Activated T-helper 17 cell treated with anti-CD3 and anti-CD28 coated beads, Interleukin-2, amount 50 U/mL, for 72 hours (primary cell): ENCODE measurements at places on chromosomes 16 and 17. TPM values are rescaled to one million over a fixed set of nuclear protein-coding genes. Genes with fewer than 3 reads are reported as not detected.

- ATAC-seq: no peak
Observed at GRCh38 chr17:50893183-50893993, 27.2 kb upstream of the TOB1 start.

DNA sequence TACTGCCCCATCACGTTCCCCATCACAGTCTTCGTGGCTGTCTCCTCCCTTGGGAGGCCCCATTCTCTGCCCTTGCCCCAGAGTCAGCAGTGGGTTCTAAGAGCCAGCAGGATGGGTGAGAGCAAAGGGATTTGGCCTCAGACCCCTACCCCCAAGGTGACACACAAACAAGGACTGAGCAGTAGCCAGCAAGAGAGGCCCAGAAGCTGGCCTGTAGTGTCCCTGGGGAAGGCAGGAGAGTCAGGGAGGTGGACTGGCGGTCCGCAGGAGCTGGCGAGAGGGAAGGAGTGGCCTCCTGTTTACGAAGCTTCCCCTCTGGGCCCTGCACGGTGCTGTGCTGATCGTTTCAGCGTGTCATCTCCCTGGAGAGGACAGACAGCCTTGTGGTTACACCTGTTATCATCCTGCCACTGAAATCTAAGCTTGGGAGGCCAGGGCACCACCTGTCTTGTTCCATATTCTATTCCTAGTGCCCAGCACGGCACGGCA, 8.4 kb downstream of the WDR81 start:
- no peak for ATAC-seq

DNA sequence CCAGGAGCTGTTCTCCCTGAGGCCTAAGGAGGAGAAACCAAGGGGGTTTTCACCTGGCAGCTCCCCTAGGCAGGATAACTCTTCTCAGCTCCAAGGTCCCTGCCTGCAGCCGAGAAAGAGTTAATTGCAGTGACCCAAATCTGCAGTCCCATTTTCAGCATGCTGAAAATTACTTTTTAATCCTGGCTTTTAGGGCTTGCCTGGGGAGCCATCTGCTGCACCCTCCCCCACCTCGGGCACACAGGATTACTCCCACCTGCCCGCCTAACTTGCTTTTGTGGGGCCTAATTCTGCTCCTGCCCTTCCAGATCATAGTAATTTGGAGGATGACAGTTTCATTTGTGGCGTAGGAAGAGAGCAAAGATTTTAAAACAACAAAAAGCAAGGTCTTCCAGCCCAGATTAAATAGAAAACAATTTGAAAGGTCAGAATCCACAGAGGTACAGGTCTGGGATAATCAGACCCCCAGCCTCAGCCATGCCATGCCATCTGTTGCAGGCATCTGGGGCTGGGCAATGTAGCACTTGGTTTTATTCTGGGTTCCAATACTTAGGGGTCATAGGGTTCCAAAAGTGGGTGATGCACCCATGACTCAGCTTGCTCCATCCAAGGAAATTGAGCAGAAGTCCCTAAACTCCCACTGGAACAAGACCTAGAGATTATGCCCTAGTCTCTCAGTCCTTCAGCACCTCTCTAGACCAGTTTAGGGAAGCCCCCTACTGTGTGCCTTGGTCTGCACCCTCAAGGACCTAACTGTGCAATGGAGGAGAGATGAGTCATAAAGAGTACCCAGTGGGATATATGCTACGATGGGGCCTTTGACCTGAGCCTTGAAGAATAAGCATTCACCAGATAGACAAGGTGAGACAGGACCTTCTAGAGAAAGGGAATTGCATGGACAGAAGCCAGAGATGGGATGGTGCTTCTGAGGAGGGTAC, 64.5 kb upstream of the NLK start:
- ATAC-seq: no peak

DNA sequence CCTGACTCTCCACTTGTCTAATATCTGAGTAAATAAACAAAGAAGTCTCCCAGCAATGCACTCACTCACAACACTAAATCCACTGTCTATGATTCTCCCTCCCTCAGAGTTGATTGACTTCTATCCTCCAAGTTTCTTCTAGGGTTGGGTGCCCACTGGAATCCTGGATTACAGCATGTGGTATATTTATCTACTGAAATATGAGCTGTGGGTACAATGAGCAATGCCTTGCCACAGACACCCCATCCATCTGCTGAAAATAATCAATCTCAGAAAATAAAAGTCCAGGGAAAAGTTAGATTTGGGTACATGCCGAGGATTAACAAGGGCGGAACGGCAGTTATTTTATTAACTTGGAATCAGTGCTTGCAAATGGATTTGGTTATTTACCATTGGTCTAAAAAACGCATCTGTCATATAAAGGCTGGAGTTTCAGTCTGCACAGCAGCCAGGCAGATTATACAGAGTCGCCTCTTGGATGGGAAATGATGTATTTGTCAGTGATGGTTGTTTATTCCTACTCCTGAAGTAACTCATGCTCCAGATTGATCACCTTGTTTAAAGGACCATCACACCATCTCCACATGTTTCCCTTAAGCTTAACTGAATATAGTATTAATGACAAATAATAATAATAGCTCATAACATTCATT, 193.9 kb upstream of the SOX9 start:
- ATAC-seq: no peak

- ATAC-seq: no peak
Observed at GRCh38 chr17:53780320-53780719, 42.4 kb upstream of the KIF2B start.

GRCh38 chr16:49923411-49923810, 67.5 kb upstream of the ZNF423 start:
- no peak for ATAC-seq

GRCh38 chr16:84058211-84058610, 15.6 kb upstream of the SLC38A8 start:
- no peak for ATAC-seq

- ATAC-seq: no peak
Observed at GRCh38 chr16:24955975-24956731, 59.0 kb downstream of the ARHGAP17 start.

- no peak for ATAC-seq
Observed at GRCh38 chr16:19935694-19936093, 51.0 kb upstream of the GPRC5B start.

DNA sequence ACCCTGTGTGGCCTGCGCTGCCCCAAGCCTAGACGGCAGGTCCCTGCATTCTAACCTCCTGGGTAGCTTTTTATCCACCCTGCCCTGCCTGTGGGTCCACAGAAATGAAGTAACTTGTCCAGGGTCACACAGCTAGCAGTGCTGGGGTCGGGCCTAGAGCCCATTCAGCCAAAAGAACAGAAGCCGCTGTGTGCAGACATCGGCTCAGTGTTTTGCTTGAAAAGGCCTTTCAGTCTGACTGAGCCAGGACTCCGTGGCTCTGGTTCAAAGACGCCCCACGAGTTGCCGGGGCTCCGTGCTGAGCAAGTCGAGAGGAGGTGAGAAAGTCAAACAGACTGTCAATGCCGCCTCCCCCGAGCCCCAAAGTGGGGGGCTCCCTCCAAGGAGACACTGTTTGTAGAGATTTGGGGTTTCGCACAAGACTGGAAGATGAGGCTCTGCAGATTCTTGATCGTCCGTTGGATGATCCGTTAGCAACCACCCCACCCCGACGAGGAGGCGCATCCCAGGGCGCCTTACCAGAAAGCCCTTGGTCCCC, 226.2 kb downstream of the NTN1 start:
- no peak for ATAC-seq

DNA sequence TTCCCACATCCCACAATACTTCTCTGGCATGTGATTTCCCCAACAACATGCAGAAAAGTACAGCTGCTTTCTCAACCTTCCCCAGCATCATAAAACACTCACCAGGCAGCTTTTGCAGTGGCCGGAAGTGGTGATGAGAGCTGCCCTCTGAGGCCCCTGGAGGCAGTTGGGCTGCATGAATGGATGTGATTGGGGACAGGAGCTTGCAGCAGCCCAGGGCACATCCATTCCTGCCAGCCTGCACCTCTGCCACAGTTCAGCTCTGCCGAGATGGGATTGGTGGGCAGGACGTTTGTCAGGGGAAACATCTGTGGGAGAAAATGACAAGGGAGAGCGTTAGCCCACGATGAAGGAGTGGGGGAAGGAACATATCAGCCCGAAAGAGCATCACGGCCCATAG, 19.8 kb downstream of the NUBP1 start:
- no peak for ATAC-seq

DNA sequence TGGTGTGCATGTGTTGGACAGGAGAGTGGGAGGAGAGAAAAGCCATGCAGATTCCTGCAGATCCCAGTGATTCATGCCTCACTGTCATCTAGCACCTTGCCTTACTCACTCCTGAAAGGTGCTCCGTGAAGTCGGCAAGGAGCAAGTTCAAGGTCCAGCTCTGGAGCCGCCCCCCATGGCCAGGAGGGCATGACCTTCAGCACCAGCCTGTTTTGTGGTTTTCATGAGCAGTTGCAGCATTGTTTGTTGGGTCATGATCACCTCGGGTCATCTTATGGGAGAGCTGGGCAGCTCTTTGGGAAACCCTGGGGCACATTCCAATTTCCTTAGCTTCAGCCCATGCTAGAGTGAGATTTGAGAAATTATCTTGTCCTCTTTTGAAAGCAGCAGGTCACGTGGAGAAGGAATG, 137.5 kb upstream of the IRX3 start:
- ATAC-seq: no peak

DNA sequence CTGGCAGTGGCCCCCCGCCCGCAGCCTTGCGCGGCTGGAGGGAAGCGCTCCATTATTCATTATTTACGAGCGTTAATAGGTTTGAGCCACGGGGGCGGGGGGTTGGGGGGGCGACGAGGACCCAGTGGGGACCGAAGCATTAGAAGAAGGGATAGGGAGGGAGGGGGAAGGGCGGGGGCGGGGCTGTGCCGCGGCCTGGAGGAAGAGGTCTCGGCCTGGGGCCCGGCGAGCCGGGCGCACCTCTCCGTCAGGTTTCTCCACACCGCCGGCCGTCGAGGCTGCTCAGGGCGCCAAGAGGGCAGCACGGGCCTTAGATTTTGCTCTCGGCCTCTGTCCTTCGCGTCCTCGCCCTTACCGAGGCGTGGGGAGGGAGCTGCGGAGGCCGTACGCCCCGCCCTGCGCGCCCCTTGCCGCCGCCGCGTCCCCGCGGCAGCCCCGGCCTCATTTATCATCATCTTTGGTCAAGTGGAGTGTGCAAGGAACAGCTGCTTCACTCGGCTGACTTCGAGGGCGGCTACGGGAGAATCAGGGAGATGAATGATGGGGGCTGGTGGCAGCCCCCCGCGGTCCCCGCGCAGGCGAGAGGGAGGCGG, 54.2 kb downstream of the SREBF1 start:
- ATAC-seq: peak; percentile 23

- no peak for ATAC-seq
Observed at GRCh38 chr16:30398661-30399434, 3.6 kb downstream of the ZNF48 start.

- no peak for ATAC-seq
Observed at GRCh38 chr17:41959030-41959335, 7.6 kb upstream of the CNP start.

- no peak for ATAC-seq
Observed at GRCh38 chr17:47998044-47998443, 27.1 kb downstream of the CDK5RAP3 start.

GRCh38 chr16:27315333-27316037, 1.7 kb downstream of the IL4R start:
- peak; percentile 34 for ATAC-seq

GRCh38 chr16:89867918-89868317, 5.5 kb upstream of the TCF25 start:
- ATAC-seq: no peak

DNA sequence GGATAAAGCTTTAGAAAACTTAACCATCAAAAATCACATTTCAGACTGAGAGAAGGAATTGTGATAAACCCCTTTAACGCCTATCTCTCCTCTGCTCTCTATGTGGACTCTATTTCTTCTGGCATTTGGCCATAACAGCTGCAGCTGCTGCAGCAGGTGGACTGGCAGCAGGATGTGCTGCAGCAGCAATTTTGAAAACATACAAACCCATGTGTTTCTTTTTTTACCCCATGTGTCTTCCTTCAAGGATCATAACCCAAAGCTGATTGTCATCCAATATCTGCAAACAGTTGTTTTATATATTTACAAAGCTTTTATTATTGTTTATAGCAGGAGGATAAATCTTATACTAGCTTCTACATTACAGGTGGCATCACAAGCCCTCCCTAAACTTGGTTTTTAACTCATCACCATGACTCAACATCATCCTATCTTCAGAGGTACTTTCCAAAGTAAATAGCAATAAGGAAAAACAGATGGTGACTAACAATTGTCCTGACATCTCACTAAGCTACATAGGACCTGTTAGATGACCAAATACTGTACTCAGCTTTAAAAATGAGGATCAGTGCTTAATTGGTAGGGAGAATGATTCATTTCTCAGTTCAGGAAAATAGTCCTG, 14.5 kb upstream of the KRTAP9-2 start:
- ATAC-seq: peak; percentile 90

GRCh38 chr17:75244133-75244866, 17.1 kb downstream of the GGA3 start:
- ATAC-seq: peak; percentile 8

DNA sequence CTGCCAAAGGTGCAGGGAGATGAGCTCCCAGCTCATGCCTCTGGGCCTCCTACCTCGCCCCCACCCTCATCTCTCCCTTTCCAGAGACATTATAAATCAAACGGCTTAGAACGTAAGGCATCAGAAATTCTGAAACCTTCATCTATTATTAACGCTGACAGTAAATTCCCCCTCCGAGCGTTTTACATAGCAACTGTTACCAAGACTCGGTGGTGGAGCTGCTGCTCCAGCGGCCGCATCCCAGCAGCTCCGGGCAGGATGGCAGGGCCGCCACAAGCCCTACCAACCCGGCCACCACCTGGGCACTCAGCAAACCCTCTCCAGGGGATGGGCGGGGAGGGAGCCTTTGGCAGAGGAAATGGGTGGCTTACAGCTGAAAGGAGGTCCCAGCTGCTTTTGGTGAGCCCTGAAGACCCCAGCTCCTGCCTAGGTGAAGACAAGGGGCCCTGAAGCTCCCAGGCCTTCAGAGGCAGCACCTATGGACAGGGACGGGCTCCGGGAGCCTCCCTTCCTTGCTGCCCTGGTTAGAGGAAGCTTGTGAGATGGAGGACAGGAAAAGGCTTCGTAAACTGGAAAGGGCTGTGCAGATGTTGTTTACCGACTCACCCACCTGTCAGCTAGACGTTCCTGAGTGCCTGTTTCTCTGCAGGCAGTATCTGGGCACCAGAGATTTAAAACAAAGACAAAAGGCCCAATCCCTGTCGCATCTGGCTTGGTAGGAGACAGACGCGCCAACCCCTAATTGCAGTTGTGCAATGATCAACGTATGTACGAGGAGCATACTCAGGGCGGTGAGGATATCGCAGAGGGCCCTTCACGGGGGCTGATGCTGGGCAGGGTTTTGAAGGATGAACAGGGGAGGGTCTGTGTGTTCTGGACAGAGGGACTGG, 76.9 kb downstream of the RAI1 start:
- no peak for ATAC-seq

The CES4A gene
- 43.5 TPM for total RNA-seq

The TNS4 gene
- total RNA-seq: 8.8 TPM

The KDM6B gene
- 33.7 TPM for total RNA-seq

The CTRB1 gene
- total RNA-seq: not detected

The GDPD3 gene
- total RNA-seq: 13.4 TPM

The CCT6B gene
- 0.76 TPM for total RNA-seq

The MPV17L gene
- not detected for total RNA-seq

The DLX4 gene
- 0.39 TPM for total RNA-seq

The LYRM9 gene
- 2.0 TPM for total RNA-seq

The RHBDL3 gene
- total RNA-seq: not detected
